Smooth muscle cell of trachea (primary cell): ENCODE measurements at places on chromosomes 5 and 9. TPM values are rescaled to one million over a fixed set of nuclear protein-coding genes. Genes with fewer than 3 reads are reported as not detected.

The LCN2 gene
- total RNA-seq, result not detected in 2 replicates

The PPP3R2 gene
- not detected in 2 replicates for total RNA-seq

The ADGRV1 gene
- 0.50 and 0.58 TPM in 2 replicates for total RNA-seq

The NUTM2G gene
- not detected in 2 replicates for total RNA-seq

The BTNL9 gene
- total RNA-seq, result not detected in 2 replicates

The IFNA4 gene
- total RNA-seq, result not detected in 2 replicates

The CDK9 gene
- 39.6 and 54.7 TPM in 2 replicates for total RNA-seq

The SLC1A1 gene
- total RNA-seq, result 7.7 and 12.9 TPM in 2 replicates

The RNF183 gene
- total RNA-seq, result not detected in 2 replicates

The EPB41L4B gene
- 0.15 and 0.66 TPM in 2 replicates for total RNA-seq

The IL13 gene
- not detected in 2 replicates for total RNA-seq

The BARX1 gene
- total RNA-seq, result not detected in 2 replicates

The PMPCA gene
- total RNA-seq, result 50.1 and 55.1 TPM in 2 replicates

The IL5 gene
- not detected in 2 replicates for total RNA-seq

The ITK gene
- not detected in 2 replicates for total RNA-seq

The GOLM1 gene
- total RNA-seq, result 50.2 and 54.6 TPM in 2 replicates

The FOXD4L6 gene
- total RNA-seq, result not detected in 2 replicates

The TMEM141 gene
- total RNA-seq, result 45.2 and 56.1 TPM in 2 replicates

The ADAMTSL1 gene
- 93.5 and 148 TPM in 2 replicates for total RNA-seq

The UGT3A1 gene
- not detected in 2 replicates for total RNA-seq

The ZNF484 gene
- 10.8 and 14.8 TPM in 2 replicates for total RNA-seq

The PCDHGB2 gene
- 5.1 TPM in 2 replicates for total RNA-seq
